ENCODE measurements at places on chromosomes 1 and 21. TPM values are rescaled to one million over a fixed set of nuclear protein-coding genes. Genes with fewer than 3 reads are reported as not detected.

NPHS2 gene
- 0.67 TPM for polyA plus RNA-seq

AADACL4 gene
- not detected for polyA plus RNA-seq

DLGAP3 gene
- polyA plus RNA-seq: 41.1 TPM

GJA4 gene
- polyA plus RNA-seq: 16.6 TPM

CCDC17 gene
- 1.1 TPM for polyA plus RNA-seq

SEC16B gene
- polyA plus RNA-seq: 3.0 TPM

- H3K4me3 ChIP-seq: no peak overlapping the region
- no peaks in the 10 kb centered on the region for H3K27me3 ChIP-seq
- H3K27ac ChIP-seq: no peak overlapping the region
- no peaks in the 10 kb centered on the region for H3K4me1 ChIP-seq
- DNase-seq: no peak
- H3K36me3 ChIP-seq: no peaks in the 10 kb centered on the region
Observed at GRCh38 chr1:216459651-216460207, 36.5 kb upstream of the USH2A start.

DNA sequence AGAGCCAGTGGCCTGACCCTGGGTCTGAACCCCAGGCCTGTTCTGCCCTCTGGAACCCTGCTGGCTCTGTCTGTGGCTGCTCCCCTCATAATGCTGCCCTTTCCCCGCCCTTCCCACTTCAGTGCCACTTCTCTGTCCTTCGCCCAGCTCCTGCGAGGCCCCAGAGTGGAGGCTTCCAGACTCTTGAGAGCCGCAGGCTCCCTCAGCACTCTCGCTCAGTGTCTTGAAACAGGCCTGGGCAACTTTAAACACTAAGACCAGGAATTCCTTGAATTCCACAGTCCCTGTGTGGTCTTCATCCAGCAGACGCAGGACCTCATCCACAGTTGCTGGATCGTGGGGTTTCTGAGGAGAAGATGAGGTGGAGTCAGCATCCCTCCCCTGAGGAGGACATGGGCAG, 3.5 kb downstream of the CRNN start:
- H3K27ac ChIP-seq: no peak overlapping the region
- H3K27me3 ChIP-seq: no peaks in the 10 kb centered on the region
- H3K4me1 ChIP-seq: peaks cover 15% of the 10 kb centered on the region
- no peaks in the 10 kb centered on the region for H3K36me3 ChIP-seq

DNA sequence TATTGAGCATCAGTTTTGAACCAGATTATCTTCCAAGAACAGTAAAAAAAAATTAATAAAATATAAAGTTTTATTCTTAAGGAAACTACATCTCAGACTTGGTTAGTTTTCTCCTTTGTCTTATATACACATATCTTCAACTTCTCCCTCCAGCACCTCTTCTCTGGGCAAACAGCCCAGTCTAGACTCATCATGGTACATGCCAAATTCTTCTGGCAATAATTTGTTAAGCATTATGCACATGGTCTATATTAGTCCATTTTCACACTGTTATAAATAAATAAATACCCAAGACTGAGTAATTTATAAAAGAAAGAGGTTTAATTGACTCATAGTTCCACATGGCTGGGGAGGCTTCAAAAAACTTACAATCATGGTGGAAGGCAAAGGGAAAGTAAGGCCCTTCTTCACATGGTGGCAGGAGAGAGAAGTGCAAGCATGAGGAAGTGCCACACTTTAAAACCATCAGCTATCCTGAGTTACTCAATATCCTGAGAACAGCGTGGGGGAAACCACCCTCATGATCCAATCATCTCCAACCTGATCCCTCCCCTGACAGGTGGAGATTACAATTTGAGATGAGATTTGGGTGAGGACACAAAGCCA, 108.7 kb upstream of the RNPC3 start:
- peak; percentile 9 for DNase-seq
- H3K27ac ChIP-seq: no peak overlapping the region
- no peaks in the 10 kb centered on the region for H3K36me3 ChIP-seq
- no peak overlapping the region for H3K4me3 ChIP-seq
- H3K4me1 ChIP-seq: no peaks in the 10 kb centered on the region

DNA sequence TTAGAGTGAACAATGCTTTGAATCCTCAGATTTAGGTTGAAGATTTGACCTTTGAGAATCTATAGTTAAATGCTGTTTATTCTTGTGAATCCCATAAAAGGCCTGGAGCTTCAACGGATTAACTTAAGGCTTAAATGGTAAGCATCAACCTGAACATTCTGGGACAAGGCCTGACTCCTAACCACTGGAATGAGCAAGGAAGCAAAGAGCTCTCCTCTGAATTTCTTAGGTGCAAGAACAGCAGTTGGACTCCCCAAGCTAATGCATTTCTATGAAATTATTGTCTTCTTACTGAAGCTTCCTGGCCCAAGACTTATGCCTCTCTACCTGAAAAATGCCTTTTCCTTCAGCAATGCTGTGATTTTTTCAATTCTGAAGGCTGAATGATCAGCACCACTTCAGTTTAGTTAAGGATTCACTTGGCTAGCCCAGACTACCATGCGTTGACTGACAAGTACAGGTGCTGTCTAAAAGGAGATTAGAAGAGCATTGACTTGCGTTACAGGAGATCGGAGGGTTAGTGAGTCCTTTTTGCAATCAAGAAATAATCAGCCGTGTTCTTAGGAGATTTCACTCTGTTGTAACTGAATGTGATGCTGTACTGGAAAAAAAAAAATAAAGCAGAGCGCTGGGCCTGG, 178.5 kb downstream of the ZC3H11B start:
- no peaks in the 10 kb centered on the region for H3K4me1 ChIP-seq
- H3K27me3 ChIP-seq: no peaks in the 10 kb centered on the region
- H3K4me3 ChIP-seq: no peak overlapping the region
- no peaks in the 10 kb centered on the region for H3K36me3 ChIP-seq
- no peak for DNase-seq

- no peaks in the 10 kb centered on the region for H3K4me1 ChIP-seq
- H3K4me3 ChIP-seq: no peak overlapping the region
- H3K27me3 ChIP-seq: no peaks in the 10 kb centered on the region
Observed at GRCh38 chr1:62097464-62097863, 97.2 kb upstream of the L1TD1 start.

DNA sequence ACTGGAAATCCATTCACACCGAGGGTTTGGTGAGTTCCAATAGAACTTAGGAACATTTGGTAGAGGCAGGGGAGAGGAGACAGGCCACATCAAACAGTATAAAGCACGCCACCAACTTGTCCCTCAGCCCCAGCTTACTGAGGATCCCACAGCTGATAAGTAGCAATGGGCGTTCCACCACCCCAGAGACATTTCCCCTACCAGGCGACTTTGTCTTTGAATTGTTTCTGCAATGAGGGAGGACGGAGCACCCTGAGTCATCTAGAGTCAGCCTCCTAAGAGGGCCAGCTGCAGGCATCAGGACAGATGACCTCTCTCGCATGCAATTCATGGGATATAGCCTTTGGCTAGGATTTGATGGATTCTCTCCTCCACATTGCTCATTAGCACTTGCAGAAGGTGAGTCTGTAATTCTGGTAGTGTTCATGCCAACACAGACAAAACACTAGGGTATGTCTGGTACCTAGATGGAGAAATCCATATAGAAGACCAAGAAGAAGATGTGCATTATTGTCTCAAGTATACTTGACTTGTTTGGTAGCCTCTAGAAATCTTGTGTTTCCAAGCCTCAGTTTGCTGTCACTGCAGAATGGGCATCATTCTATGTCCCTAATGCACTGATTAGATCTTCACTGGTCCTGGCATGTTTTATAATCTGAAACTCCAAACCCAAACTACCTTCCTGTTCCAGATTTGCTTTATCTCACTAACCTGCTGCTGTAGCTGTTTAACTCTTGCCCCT, 69.0 kb downstream of the RRAGC start:
- no peak overlapping the region for H3K27ac ChIP-seq
- peaks cover 12% of the 10 kb centered on the region for H3K27me3 ChIP-seq
- H3K36me3 ChIP-seq: no peaks in the 10 kb centered on the region

DNA sequence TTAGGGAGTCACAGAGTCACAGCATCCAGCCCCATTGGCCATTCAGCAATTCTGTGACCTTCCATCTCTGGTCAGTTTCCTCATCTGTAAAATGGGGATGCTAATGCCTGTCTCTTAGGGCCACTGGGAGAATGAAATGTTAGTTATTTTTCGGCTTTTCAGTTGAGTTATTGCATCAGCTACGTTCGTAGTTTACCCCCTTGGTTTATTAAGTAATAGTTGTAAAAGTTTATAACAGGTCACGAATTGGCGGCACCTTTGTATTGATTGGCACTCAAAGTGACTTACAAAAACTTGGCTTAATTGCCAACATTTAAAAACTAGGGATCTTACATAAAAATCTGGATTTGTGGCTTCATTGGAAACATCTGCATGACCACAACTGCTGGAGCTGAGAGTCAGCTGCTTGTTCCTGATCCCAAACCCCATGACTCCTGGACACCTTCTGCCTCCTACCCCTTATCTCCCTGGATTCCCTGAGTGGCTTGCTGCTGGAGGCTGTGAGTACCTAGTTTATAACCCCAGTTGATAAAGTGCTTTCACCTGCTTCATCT, 23.0 kb upstream of the SLC1A7 start:
- no peaks in the 10 kb centered on the region for H3K4me1 ChIP-seq
- H3K36me3 ChIP-seq: no peaks in the 10 kb centered on the region
- no peak overlapping the region for H3K27ac ChIP-seq
- DNase-seq: no peak

DNA sequence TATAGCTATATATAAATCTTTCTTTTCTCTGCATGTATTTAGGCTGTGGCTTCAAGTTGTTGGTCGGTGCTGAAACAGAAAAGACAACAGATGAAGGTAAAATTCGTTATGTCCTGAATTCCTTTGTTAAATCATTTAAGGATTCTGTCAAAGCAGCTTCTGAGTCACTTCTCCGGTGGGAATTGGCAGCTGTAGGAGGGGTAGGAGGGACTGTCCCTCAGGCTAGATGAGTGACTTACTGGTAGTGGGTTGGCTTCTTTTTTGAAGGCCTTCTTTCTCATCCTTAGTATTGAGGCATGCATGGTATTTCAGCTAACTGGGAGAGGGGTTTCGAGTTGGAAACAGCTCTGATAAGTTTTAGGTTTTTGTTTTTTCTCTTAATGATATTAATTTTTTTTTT, 22.1 kb upstream of the NEXN start:
- no peak overlapping the region for H3K4me3 ChIP-seq
- no peaks in the 10 kb centered on the region for H3K27me3 ChIP-seq
- H3K4me1 ChIP-seq: no peaks in the 10 kb centered on the region
- DNase-seq: no peak

GRCh38 chr21:19490481-19490880, 1086.9 kb upstream of the TMPRSS15 start:
- no peak overlapping the region for H3K27ac ChIP-seq

DNA sequence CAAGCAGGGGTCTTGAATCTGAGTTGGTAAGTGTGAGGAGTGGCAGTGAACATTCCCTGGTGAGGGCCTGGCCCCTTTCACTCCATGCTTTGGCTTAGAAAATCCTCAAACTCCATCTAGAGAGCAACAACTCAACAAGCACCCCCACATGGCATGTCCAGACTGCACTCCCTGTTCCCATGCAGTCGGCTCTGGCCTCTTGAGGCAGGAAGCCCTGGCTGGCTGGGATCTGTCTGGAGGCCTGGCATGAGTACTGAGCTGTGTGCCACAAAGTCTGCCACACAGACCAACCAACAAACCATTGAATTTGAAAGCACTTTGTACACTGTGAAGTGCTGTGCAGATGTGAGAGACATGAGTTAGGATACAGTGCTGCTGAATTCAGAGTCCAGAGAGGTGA, 25.2 kb downstream of the COA7 start:
- peak; percentile 6 for DNase-seq
- H3K4me3 ChIP-seq: no peak overlapping the region
- no peak overlapping the region for H3K27ac ChIP-seq
- H3K27me3 ChIP-seq: no peaks in the 10 kb centered on the region
- peaks cover 3% of the 10 kb centered on the region for H3K4me1 ChIP-seq
- no peaks in the 10 kb centered on the region for H3K36me3 ChIP-seq

DNA sequence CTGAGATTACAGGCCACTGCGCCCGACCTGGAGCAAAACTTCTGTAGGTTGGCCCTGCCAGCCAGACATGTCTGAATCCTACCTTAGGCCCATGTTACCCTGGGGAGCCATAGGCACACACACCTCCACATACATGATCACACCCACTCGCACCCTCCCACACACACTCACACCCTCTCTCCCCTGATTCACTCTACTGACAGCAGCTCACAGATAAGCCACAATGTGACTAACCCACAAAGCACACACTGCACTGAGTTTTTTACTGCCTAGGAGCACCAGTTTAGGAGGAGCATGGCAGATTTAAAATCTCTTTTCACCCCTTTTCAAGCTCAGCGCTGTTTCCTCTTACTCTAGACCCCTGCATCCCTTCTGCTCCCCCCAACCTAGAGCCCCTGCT, 41.7 kb downstream of the SLC30A1 start:
- peaks cover 4% of the 10 kb centered on the region for H3K4me1 ChIP-seq
- H3K27ac ChIP-seq: no peak overlapping the region
- H3K4me3 ChIP-seq: no peak overlapping the region
- no peaks in the 10 kb centered on the region for H3K36me3 ChIP-seq

- no peak overlapping the region for H3K27ac ChIP-seq
- H3K4me3 ChIP-seq: no peak overlapping the region
- DNase-seq: no peak
Observed at GRCh38 chr1:245615001-245615400, 460.2 kb downstream of the KIF26B start.

- peaks cover 32% of the 10 kb centered on the region for H3K4me1 ChIP-seq
- H3K27me3 ChIP-seq: no peaks in the 10 kb centered on the region
- H3K4me3 ChIP-seq: no peak overlapping the region
- no peak for DNase-seq
Observed at GRCh38 chr1:15007842-15008241, 145.7 kb upstream of the TMEM51 start.

DNA sequence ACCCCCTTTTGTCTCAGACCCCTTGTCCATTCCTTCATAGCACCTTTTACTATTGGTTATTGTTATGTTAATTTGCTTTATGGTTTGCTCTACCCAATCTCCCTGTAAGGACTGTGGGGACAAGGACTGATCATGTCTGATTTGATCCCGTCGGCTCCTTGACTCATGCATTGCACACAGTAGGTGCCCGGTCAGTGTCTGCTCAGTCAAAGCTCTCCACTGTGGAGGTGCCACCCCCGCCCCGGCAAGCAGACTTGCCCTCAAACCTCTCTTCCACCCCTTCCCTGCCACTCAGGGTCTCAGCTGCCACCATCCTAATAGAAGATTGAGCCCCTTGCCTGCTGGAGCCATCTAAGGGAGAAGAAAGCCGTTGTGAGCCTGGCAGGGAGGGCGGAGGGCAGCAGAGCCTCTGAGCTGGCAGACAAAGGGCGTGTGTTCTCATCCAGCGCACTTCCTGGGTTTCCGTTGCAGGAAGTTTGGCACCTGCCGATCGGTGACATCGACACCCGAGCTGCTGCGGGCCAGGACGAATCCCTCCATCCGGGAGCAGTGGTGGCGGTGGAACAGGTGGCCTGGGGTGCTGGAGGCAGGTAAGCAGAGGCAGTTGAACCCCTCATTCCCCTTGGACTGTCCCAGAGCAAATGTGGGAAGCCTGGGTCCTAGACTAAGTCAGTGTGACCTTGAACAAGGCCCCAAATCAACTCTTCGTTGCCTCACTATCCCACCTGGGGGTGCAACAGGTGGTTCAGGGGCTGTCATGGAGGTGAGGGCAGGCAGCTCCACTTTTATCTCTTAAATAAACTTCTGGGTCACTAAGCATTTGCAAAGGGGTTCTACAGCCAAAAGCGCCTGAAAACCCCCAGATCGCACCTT, 2.2 kb upstream of the FBLIM1 start:
- no peaks in the 10 kb centered on the region for H3K36me3 ChIP-seq
- peaks cover 34% of the 10 kb centered on the region for H3K27me3 ChIP-seq

- H3K27me3 ChIP-seq: no peaks in the 10 kb centered on the region
- H3K27ac ChIP-seq: no peak overlapping the region
Observed at GRCh38 chr1:9367806-9368205, 75.1 kb downstream of the SPSB1 start.

GRCh38 chr1:206080026-206080820, 27.2 kb downstream of the RHEX start:
- no peaks in the 10 kb centered on the region for H3K4me1 ChIP-seq
- H3K4me3 ChIP-seq: no peak overlapping the region
- DNase-seq: no peak
- no peaks in the 10 kb centered on the region for H3K36me3 ChIP-seq
- no peaks in the 10 kb centered on the region for H3K27me3 ChIP-seq

Measured in spinal cord (tissue), 10 donors.